Fibroblast of mammary gland (primary cell): ENCODE measurements at places on chromosomes 12 and 14.
A peak's percentile ranks its signal among the peaks of the same experiment; 100 is the strongest.

GRCh38 chr12:91239481-91239880 lies 56.9 kb upstream of the DCN start:
- no peak for DNase-seq

GRCh38 chr12:243381-243780 lies 19.3 kb downstream of the SLC6A13 start:
- DNase-seq, result no peak

GRCh38 chr12:124675881-124676713 lies 108.7 kb upstream of the NCOR2 start:
- DNase-seq, result peak; percentile 58

DNA sequence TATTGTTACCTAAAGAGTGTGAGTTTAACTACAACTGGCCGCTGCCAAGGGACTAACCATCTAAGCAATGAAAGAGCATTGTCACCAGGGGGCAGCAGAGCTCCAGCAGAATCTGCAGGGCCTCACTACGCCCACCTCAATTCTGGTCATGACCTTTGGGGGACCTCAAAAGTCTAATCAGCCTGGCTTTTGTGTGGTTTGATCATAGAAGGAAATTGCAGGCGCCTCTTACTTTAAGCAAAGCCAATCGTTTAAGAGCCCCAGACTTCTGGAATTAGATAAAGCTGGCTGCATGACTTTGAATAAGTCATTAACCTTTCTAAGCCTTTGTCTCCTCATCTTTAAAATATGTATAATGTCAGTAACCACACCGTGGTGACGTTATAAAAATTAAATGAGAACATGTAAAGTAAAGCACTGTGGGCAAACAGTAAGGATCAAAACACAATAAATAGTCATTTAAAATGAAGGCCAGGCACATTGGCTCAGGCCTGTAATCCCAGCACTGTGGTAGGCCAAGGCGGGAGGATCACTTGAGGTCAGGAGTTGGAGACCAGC lies 58.6 kb downstream of the TBX3 start:
- DNase-seq, result peak; percentile 77

GRCh38 chr12:23681237-23681636 lies 268.2 kb downstream of the SOX5 start:
- DNase-seq, result no peak

DNA sequence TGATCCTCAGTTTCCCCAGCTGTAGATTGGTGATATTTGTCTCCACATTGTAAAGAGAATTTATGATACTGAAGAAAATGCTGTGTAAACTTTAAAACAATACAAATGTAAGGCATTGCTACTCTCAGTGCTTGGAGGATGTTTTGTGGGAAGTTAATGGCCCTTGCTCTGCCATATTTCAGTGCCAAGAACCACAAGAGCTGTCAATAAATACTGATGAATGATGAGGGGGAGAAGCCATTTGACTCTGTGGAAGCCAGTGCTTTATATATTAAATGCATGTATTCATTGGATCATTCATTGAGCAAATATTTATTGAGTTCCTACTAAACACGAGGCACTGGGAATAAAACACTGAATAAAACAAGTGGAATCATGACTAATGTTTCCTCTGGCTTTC lies 30.8 kb downstream of the CACNA1C start:
- peak; percentile 34 for DNase-seq

DNA sequence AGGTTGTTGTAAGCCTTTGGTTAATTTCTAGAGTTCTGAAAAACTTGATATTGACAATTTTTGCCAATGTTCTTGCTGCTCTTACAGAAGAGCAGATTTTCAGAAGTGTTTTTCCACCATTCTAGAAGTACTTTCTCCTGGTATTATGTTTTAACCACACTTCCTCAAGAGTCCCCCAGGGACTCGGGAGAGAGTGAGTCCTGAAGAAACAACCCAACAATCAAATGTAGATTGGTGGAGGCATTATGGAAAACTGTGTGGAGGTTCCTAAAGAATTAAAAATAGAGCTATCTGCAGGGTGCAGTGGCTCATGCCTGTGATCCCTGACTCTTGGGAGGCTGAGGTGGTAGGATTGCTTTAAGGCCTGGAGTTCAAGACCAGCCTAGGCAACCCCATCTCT lies 26.7 kb downstream of the OR10P1 start:
- peak; percentile 25 for DNase-seq
